CD4-positive, alpha-beta T cell (primary cell): ENCODE measurements at places on chromosomes 6 and 20.

DNA sequence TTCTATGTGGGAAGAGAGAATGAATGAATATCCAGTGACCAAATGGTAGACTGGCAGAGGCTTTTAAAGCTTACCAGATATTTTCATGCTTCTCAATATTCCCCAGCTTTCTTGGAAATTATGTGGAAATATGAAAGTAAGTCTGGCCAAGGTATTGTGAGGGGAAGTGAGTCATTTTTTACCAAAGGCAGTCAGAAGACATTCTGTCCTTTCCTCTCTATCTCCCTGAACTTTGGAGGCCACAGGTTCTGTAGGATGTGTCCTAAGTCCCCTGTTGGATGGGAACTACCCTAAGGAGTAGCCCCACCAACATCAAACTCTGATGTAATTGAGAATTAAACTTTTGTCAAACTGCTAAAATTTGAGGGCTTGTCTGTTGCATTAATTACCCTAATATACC is 593.8 kb upstream of the NRSN1 start:
- DNase-seq = no peak

GRCh38 chr6:112522587-112522986 is 175.5 kb downstream of the RFPL4B start:
- DNase-seq = no peak

DNA sequence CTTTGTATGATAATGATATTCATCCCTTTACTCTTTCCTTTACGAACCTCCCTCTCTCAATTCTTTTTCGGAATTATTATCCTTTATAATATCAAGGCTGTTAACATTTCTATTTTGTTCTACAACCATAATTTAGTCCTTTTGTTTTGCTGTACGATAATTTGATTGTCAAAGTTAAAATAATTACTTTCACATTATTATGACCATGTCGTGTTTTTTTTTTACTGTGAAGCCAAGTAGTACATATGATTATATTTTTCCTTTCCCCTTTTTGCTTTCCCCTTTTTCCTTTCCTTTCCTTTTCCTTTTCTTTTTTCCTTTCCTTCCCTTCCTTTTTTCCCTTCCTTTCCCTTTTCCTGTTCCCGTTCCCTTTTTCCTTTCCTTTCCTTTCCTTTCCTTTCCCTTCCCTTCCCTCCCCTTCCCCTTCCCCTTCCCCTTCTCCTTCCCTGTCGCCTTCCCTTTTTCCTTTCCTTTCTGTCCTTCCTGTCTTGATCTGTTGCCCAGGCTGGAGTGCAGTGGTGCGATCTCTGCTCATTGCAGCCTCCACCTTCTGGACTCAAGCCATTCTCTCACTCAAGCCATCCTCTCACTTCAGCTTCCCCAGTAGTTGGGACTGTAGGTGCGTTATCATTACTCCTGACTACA is 19.5 kb downstream of the CD2AP start:
- no peak for DNase-seq

DNA sequence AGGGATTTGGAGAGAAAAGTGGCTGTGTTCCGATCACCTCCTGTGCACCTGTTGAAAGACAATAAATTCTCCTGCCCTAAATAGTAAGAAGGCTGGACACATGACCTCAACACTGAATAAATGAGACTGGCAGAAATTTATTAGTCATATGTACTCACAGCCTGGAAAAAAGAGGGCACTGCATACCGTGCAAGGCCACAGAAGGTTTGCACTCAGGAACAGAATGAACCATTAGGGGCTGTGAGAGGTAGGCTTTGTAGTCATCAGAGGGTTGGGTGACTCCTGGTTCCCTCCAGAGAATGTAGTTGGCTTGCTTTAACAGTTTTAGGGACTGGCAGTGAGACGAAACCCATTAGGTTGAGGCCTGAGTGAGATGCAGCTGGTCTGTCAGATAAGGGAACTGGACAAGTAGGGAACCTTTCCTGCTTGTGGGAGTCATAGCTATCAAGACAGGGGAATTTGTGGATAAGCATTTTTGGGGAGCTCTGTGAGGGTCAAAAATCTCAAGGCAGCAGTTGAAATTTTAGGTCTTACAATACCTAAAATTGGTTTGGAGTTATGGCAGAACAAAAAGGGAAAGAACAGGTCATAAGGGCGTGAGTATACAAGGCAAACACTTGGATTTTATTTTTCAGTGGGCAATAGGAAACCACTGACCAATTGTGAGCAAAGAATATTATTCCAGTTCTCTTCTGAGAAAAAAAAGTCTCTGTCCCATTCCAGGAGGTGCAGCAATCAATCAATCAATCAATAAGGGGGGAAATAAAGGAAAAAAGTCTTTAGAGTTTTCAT is 67.9 kb upstream of the BTN3A2 start:
- DNase-seq = no peak

- no peak for DNase-seq
Measured at GRCh38 chr6:87846434-87846833, 144.4 kb upstream of the AKIRIN2 start.

- DNase-seq = no peak
Measured at GRCh38 chr20:21534453-21534852, 20.6 kb upstream of the NKX2-2 start.

- DNase-seq = no peak
Measured at GRCh38 chr6:49713346-49713745, at the start of gene CRISP2. CRISP2 (minus strand) TSS chr6:49713543; CDS start chr6:49709196, 4,347 bp downstream.

DNA sequence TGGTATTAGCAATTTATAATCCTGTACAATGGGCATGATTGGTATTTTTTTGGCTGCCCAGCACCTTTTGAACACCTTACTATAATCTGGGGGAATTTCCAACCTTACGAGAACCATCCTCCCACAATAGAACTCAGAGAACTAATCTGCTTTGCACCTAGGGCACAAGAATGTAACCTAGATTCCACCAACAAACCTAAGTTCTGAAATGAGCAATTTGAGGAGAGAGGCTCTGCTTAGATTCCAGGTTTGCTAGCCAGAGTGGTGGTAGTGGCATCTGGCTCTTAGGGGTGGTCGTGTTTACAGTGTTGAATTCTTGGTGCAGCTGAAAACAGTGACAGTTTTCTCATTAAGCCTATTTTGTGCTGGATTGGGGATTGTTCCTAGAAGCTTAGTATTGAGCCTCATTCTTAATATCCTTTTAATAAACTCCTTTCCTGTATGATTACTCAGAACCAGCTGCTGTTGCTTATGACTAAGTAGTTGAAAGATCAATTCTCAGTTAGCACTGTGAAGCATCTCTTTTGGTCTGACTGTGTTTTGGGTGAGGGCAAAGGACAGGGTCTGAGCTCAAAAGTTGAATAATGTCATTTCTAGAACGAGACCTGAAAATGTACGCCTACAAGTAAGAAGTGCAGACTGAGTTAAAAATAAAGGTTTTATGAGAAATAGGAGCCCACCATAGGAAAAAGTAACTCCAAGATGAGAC is 385.6 kb downstream of the CDKAL1 start:
- DNase-seq = no peak

DNA sequence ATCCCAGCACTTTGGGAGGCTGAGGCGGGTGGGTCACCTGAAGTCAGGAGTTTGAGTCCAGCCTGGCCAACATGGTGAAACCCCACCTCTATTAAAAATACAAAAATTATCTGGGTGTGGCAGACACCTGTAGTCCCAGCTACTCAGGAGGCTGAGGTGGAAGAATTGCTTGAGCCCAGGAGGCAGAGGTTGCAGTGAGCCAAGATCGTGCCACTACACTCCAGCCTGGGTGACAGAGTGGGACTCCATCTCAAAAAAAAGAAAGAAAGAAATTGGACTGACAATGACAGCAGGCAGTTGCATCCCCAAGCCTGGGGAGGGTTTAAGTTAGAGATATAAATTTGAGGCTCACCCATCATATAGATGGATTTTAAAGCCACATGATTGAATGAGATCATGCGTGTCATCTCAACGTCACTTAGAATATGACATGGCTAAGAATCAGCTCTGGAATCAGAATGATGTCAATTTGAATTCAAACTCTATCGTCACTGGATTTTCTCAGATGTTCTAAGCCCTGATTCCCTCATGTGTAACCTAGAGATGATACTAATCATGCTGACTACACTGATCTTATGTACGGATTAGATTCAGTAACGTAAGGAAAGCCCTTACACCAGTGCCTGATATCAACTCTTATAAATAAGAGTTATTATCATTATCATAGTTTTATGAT is 534.0 kb upstream of the JARID2 start:
- DNase-seq = no peak

- DNase-seq = no peak
Measured at GRCh38 chr20:14093652-14094051, 98.3 kb downstream of the MACROD2 start.
